Thymus (tissue), 14 donors: ENCODE measurements at places on chromosomes 6 and 20.

- no peak overlapping the region for H3K27ac ChIP-seq
- no peaks in the 10 kb centered on the region for H3K27me3 ChIP-seq
- H3K36me3 ChIP-seq: no peaks in the 10 kb centered on the region
- H3K4me1 ChIP-seq: peaks cover 6% of the 10 kb centered on the region
- H3K4me3 ChIP-seq: no peak overlapping the region
These were observed 72.4 kb upstream of the GTSF1L start for GRCh38 chr20:43799150-43799711.

DNA sequence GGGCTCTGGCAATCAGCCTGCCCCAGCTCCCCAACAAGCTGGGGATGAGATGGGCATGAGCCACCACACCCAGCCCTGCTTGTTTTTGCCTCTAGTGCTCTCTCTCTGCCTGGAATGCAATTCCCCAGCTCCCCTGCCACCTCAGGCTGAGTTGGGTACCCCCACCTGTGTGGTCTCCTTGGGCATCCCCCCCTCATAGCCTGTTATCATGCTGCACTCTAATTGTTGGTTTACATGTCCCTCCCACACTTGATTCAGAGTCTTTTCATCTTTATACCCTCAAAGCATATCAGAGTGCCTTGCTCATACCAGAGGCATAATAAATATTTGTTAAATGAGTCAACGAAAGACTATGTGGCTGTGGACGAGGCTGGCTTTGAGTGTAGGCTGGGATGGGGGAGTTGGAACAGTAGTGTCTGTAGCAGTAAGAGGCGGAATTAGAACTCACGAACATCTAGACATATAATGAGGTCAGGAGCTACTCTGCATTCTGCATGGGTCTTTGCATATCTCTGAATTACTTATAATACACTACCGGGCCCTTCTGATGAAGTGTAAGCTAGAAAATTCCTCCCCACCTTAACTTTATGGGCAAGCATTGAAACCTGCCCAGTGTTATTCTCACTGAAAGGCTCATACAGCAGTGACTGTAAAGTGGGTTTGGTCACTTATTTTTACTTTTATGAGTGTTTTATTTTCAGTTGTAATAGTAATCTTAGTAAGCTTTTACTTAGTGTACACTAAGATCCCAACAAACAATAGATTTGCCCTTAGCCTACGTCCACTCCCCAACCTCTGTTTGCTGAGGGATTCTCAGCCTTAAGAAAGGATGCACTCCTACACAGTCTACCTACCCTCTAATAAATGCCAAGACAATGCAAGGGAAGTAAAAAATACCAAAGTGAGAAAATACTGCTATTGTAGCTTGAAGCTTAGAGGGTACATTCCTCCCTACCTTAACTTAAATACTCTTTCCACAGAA lies 58.7 kb downstream of the EDN1 start:
- H3K27ac ChIP-seq: no peak overlapping the region
- no peaks in the 10 kb centered on the region for H3K4me1 ChIP-seq
- H3K4me3 ChIP-seq: no peak overlapping the region
- DNase-seq: no peak
- H3K36me3 ChIP-seq: no peaks in the 10 kb centered on the region

- H3K36me3 ChIP-seq: no peaks in the 10 kb centered on the region
- H3K27me3 ChIP-seq: no peaks in the 10 kb centered on the region
- no peak for DNase-seq
- peak within 1 kb of the TSS; percentile 42 for H3K4me3 ChIP-seq
- H3K27ac ChIP-seq: peak within 1 kb of the TSS; percentile 49
- H3K4me1 ChIP-seq: no peaks in the 10 kb centered on the region
These were observed at the start of gene SYCP2 for GRCh38 chr20:59933296-59933848. SYCP2 (minus strand) TSS chr20:59933637; CDS start chr20:59922413, 11,224 bp downstream.

DNA sequence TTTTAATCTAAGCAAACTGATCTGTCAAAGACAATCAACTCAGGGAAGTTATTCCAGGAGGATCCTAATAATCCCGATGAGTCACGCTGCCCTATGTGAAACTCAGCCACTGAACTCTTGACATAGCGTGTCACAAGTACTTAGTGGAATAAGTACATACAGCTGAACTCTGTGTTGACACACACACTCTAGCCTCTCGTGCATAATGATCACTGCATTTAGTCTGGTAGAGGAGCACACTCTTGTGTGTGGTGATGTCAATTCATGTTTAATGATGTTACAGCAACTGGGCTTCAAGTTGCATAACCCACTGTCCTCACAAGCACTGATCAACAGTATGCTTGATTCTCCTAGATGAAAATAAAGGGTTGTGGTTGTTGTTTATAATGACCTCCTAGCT lies 148.3 kb downstream of the HACE1 start:
- H3K27me3 ChIP-seq: no peaks in the 10 kb centered on the region
- H3K4me3 ChIP-seq: no peak overlapping the region
- H3K27ac ChIP-seq: no peak overlapping the region
- DNase-seq: no peak
- no peaks in the 10 kb centered on the region for H3K36me3 ChIP-seq

- peak overlapping the region; percentile 96 for H3K4me3 ChIP-seq
- peak; percentile 55 for DNase-seq
- H3K27ac ChIP-seq: peak overlapping the region; percentile 96
- no peaks in the 10 kb centered on the region for H3K27me3 ChIP-seq
These were observed 523 bp downstream of the CDS2 start for GRCh38 chr20:5127204-5127858.

GRCh38 chr20:43676368-43676767 lies 9.5 kb downstream of the MYBL2 start:
- no peak overlapping the region for H3K4me3 ChIP-seq
- DNase-seq: no peak
- H3K4me1 ChIP-seq: peaks cover 4% of the 10 kb centered on the region
- no peaks in the 10 kb centered on the region for H3K36me3 ChIP-seq
- no peak overlapping the region for H3K27ac ChIP-seq
- no peaks in the 10 kb centered on the region for H3K27me3 ChIP-seq

DNA sequence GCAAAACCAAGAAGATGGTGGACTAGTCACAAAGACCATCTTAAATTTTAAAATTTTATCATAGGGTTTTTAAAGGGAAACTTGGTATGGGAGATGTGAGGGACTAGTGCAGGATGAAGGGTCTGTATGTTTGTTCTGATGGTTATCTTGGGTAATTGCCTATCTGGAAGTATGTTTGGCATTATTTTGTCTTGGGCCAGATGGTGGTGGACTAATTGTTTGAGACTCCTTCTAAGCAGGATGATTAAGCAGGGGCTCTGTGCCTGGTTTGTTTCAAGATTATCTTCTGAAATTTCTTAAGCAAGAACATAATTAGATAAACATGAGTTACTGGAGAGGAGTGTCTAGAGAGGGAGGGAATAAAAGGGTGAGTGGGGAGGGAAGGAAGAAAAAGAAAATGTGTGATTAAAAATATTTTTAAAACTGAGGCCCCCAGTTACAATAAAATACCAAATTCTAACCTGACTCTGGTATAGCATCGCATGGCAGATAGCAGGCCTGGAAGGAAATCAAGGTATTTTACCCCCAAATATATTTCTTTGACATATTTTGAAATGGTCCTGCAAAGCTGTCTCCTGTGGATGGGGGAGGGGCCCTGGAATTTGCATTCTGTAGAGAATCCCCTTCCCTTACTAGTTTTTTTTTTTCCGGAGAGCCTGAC lies 49.9 kb upstream of the FAM184A start:
- no peak overlapping the region for H3K4me3 ChIP-seq
- H3K27me3 ChIP-seq: no peaks in the 10 kb centered on the region
- H3K4me1 ChIP-seq: no peaks in the 10 kb centered on the region
- H3K36me3 ChIP-seq: no peaks in the 10 kb centered on the region

- no peak overlapping the region for H3K4me3 ChIP-seq
- H3K36me3 ChIP-seq: no peaks in the 10 kb centered on the region
- no peaks in the 10 kb centered on the region for H3K27me3 ChIP-seq
- no peak overlapping the region for H3K27ac ChIP-seq
- H3K4me1 ChIP-seq: no peaks in the 10 kb centered on the region
- DNase-seq: no peak
These were observed 43.0 kb upstream of the HIVEP1 start for GRCh38 chr6:11969092-11969491.

GRCh38 chr6:64717281-64717680 lies 989.7 kb downstream of the EYS start:
- no peak overlapping the region for H3K27ac ChIP-seq
- H3K27me3 ChIP-seq: no peaks in the 10 kb centered on the region
- H3K4me1 ChIP-seq: no peaks in the 10 kb centered on the region
- H3K36me3 ChIP-seq: no peaks in the 10 kb centered on the region
- no peak for DNase-seq

- no peaks in the 10 kb centered on the region for H3K36me3 ChIP-seq
- H3K4me1 ChIP-seq: no peaks in the 10 kb centered on the region
- DNase-seq: no peak
- no peaks in the 10 kb centered on the region for H3K27me3 ChIP-seq
- no peak overlapping the region for H3K4me3 ChIP-seq
These were observed 25.1 kb upstream of the FAM8A1 start for GRCh38 chr6:17574866-17575560.
